Epithelial cell of proximal tubule (primary cell): ENCODE measurements at places on chromosomes 12 and 14.

GRCh38 chr12:7503686-7504415, at the start of gene CD163:
CD163 (minus strand) TSS chr12:7503777; CDS start chr12:7503690, 87 bp downstream.
- no peak for DNase-seq

- DNase-seq: no peak
Measured at GRCh38 chr12:52364901-52365489, 2.3 kb downstream of the KRT85 start.

DNA sequence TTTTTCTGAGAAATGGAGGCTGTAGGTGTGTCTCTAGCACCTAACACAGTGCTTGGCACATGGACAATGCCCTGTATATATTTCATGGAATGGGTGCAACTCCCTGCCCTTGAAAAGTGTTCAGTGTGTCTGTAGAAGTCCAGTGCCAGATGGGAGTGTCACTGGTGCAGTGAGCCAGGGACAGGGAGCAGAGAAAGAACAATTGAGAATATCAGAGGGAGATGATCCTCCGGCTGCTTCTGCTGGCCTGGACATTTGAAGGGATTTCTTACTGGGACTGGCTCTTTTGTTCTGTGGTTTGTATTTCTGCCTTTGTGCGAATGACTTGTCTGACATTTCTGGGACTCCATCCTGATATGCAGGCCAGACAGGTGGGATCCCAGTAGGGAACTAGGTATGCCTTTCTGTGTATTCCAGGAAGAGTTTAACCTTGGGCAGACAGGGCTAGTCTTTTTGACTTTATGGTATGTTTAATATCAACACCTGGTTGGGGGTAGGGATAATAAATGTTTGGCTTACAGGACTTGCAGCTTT, 328.0 kb downstream of the NRXN3 start:
- DNase-seq: no peak

DNA sequence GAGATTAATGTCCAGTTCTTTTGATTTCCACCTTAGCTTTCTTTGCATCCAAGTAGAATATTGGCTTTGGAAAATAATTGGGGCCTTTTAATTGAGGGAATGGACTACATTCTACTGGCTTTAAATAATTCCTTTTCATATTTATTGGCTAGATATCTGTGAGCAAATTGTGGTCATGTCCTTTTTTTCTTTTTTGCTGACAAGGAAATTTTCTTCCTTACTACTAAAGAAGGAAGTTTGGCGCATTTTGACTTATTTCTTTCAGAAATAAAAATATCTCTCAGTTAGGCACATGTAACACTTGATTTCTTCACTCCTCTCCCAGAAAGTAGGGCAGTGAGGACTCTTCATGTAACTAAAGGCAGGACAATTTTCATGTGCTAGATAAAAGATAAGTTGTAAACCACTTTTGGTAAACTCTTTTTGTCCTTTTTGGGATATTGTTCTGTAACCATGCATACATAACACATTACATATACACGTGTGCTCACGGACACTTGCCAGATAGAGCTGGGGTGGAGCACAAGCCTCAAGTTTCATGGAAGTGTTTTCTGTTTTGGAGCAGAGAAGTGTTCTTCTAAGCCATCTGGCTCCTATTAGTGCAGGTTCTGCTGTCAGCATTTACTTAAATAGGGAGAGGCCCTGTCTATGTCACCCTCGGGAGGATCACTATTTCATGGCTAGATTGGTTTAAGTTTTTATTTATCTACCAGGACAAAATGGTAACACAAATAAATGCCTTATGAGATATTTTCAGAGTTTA, 85.1 kb upstream of the LRIG3 start:
- no peak for DNase-seq

DNA sequence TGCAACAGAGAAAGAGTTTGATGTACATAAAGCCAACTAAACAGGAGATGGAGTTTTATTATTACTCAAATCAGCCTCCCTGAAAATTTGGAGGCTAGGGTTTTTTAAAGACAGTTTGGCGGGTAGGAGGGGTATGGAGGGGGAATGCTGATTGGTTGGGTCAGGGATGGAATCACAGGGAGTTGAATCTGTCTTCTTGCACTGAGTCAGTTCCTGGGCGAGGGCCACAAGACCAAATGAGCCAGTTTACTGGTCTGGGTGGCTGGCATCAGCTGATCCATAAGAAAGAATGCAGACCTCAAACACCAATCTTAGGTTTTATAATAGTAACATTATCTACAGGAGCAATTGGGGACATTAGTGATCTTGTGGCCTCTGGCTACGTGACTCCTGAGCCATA, 64.9 kb downstream of the RIN3 start:
- no peak for DNase-seq

- DNase-seq: no peak
Measured at GRCh38 chr14:64279704-64280668, 14.2 kb downstream of the ESR2 start.

- no peak for DNase-seq
Measured at GRCh38 chr14:35386673-35387125, 17.9 kb downstream of the NFKBIA start.

DNA sequence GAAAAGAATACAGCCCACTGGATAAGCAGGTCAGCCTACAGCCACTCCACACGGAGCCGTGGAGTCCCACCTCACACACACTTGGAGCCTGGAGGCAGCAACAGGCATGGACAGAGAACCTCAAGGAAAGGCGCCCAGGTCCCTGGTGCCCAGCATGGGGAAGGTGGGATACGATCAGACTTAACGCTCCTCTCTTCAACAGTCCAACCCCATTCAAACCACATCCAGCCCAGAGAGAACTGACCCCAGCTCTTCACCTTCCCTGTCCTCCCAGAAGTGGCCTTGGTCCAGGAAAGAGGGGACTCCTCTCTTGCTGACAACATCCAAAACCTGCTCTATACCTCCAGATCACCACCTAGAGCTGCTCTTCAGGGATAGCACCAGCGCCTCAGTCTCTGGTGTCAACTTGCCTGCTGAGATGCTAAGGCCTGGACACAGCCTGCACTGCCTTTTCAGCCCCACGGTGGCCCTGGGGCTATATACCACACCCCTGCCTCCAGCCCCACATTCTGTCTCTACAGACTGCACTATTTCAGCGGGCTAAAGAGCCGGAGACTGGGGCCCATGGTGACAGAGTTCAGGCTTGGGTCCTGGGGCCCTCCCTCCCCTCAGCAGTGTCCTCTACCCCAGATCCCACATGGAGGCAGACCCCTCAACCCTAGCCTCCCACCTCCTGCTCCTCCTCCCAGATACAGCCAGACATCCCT, 7.0 kb downstream of the ADCY6 start:
- no peak for DNase-seq

- DNase-seq: no peak
Measured at GRCh38 chr14:81172881-81173280, 47.9 kb downstream of the GTF2A1 start.

DNA sequence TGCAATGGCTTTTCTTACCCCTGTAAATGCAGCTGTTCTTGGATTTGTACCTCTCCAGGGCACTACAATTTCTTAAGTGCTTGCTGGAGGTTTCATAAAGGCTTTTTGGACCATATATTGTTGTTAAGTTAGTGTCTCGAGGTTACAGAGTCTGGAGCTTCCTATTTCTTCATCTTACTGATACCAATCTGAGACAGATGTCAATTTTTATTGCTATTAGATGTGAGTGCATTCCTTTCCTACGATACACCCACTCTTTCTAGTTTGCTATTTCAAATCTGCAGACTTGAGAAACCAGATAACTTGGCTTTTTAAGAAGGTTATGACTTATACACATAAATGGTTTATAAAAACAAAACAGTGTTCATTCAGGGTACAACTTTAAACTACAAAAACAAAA, 2.1 kb downstream of the NOXRED1 start:
- DNase-seq: no peak

GRCh38 chr12:14418451-14418890, 53.0 kb downstream of the ATF7IP start:
- no peak for DNase-seq

DNA sequence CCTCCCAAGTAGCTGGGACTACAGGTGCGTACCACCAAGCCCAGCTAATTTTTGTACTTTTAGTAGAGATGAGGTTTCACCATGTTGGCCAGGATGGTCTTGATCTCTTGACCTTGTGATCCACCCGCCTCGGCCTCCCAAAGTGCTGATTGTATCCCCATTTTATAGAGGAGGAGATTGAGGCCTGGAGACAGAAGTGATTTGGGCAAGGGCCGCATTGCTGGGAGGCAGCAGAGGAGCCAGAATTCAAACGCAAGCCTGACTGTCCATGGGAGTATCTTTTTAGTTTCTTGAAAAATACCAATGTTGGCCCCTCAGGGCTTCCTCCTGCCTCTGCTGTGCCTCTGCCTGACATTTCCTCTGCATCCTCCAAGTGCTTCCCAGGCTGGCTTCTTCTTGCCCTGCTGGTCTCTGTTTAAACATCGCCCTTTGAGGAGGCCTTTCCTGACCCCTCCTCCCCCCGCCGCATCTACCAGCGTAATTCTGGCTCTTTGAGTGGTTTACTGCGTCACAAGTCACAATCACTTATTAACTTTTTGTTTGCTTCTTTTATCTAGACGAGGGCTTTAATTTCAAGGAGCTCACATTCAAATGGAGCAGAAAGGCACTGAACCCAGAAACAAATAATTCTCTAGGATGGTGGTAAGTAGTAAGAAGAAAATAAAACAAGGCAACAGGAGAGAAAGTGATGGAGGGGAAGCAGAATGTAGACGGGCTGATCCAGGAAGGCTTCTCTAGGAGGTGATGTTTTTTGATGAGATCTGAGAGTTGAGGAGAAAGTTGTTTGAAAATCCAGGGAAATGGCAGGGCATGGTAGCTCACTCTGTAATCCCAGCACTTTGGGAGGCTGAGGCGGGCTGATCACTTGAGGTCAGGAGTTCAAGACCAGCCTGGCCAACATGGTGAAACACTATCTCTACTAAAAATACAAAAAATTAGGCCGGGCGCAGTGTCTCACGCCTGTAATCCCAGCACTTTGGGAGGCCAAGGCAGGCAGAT, 91.0 kb upstream of the MED13L start:
- DNase-seq: peak; percentile 73

- DNase-seq: no peak
Measured at GRCh38 chr12:5803532-5803931, 141.5 kb downstream of the ANO2 start.

DNA sequence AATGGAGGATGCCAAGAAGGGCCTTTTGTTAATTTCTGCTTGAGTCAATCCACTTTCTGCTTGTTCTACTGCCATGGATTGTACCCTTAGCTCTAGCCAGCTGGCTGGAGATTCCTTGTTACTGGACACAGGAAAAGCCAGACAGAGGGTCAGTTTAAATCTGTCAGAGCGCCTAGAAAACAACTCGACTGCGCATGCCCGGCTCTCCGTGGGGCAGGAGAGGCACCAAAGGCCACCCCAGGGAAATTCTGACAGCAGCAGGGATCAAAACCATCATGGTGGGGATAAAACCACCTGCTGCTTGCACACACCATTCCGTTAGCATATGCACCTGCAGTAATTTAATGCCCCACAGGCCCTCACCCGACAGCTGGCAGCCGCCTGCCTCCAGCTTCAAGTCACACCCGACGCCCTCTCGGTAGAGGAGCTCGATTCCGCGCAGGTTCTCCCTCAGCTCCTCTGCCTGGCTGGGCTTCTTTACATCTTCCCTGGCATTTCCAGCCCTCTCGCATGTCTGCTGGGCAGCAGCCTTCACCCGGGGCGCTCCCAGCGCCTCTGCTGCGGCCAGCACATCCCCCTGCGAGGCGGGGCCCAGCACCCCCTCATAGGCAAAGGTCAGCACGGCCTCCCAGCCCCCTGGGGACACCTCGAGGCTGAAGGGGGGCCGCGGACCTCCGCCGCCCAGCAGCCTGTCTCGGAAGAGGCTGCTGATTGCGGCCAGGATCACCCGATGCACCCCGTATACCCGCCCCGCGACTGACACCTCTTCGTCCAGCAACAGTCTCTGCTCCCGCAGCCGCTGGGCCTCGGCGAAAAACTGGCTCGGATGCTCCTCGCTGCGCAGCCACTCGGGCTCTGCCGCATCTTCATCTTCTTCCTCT, 1.0 kb downstream of the KLHL33 start:
- DNase-seq: no peak

GRCh38 chr12:25929142-25929541, 29.3 kb upstream of the RASSF8 start:
- DNase-seq: no peak

DNA sequence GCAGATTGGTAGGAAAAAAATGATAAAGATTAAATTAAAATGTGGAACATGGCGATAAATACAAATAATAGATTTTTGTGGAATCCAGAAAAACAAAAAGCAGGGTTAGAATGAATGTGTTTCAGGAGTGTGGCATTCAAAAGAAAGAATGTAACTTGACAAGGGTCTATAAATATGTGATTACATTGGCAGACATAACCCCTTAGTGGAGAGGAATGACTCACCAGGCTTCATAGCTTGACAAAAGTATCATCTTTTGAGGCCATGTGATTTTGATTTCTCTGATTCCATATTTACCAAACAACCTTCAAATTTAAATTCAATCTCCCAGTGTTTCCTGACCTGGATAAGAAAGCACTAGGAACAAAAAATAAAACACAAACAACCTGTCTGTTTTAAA, 24.4 kb upstream of the MGST1 start:
- DNase-seq: no peak

- DNase-seq: no peak
Measured at GRCh38 chr12:24920141-24920540, 28.8 kb downstream of the BCAT1 start.

DNA sequence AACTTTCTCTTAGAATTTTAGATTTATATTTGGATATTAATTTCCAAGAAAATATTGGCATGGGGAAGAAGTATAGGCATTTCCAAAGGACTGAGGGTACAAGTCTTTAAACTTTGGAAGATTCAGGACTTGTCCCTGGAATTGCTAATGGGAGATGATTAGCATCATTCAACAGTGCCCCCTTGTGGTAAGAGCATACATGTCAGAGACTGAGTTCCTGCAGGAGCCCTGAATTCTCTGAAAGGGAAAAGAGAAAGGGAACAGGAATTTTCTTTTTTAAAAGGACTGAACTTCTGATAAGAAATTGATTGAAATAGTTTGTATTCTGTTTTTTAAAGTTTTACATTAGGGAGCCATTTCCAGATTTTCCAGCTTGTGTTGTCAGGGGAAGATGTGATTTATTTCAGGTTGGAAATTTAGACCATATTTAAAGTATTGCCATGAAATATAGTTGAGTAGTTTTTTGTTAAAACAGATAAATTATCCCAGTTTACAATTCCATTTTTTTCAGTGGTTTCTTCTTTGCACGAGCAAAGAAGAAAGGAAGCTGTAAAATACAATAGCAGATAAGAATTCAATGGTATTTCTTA, 44.0 kb upstream of the REP15 start:
- no peak for DNase-seq

- peak; percentile 4 for DNase-seq
Measured at GRCh38 chr14:105248368-105249181, at the start of gene BTBD6. BTBD6 (plus strand) TSS chr14:105248533; CDS start chr14:105248712, 179 bp downstream.

DNA sequence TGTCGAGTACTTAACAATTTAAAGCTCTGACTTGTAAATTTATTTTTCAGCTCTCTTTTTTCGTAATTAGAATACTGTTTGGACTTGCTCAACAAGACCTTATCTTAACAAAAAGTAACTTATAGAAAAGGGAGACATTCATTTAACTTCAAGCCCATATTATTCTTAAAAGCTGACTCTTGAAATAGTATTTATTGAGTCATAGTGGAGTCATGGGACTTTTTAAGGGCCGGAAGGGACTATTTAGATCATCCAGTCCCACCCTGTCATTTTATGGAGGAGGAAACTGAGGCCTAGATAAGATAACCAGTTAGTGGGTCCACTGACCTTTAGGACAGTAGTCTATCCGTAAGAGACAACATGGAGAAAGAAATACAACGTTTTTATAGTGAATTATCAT, 1.5 kb downstream of the RAP1B start:
- DNase-seq: no peak

GRCh38 chr12:15580431-15580830, 208.8 kb downstream of the EPS8 start:
- DNase-seq: no peak
